ENCODE measurements at places on chromosomes 13 and 19.
A peak's percentile ranks its signal among the peaks of the same experiment; 100 is the strongest.

DNA sequence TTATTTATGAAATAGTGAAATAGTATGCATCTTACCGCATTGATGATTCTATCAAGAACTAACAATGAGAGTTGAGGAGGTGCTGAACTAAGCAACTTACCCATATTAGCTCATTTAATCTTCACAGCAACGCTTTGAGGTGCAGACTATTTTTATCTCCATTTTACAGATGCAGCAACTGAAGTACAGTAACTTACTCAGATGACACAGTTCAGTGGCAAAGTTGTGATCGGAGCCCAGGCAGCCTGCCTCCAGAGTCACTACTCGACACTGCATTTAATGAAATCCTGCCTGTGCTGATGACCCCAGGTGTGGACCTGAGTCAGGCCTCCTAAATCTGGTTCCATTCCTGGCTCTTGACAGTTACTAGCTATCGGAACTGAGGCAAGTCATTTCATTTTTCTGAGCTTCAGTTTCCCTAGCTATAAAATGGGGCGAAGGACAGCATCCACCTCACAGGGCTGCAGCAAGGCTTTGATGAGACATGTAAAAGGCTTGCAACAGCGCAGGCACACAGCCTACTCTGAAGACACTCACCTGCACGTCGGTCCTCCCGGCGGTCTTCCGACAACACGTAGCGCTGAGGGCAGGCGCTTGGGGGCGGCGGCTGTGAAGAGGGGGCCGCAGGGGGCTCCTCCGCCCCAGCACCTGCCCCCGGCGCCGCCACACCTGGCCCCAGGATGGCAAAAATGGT lies 1.5 kb downstream of the MYPOP start:
- DNase-seq: peak; percentile 38

- DNase-seq: no peak
Measured at GRCh38 chr19:13995878-13996765, 10.0 kb downstream of the RFX1 start.

DNA sequence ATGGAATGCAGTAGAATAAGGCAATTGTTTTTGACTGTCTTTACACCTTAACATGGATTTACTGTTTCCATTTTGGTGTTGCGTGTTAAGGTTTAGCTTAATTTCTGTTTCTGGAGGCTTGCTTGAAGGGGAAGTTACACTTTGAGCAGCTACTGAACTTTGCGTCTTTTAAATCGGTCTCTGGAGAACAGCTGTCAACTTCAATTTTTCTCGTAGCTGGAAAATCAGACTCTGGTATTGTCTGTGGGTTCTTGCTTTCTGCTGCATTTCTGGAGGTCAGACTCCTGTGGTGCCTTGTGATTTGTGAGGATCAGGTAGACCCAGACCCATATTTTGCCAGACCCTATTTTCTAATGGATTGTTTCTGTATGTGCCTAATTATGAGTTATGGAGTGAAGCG lies 146.7 kb downstream of the ATP8A2 start:
- no peak for DNase-seq

- peak; percentile 36 for DNase-seq
Measured at GRCh38 chr19:4732680-4733114, 9.1 kb upstream of the DPP9 start.

GRCh38 chr13:97021241-97021640 lies 27.0 kb upstream of the OXGR1 start:
- DNase-seq: no peak

GRCh38 chr19:2865334-2866100 lies 1.6 kb upstream of the ZNF556 start:
- DNase-seq: no peak

- no peak for DNase-seq
Measured at GRCh38 chr13:40589285-40590109, 76.9 kb downstream of the FOXO1 start.

DNA sequence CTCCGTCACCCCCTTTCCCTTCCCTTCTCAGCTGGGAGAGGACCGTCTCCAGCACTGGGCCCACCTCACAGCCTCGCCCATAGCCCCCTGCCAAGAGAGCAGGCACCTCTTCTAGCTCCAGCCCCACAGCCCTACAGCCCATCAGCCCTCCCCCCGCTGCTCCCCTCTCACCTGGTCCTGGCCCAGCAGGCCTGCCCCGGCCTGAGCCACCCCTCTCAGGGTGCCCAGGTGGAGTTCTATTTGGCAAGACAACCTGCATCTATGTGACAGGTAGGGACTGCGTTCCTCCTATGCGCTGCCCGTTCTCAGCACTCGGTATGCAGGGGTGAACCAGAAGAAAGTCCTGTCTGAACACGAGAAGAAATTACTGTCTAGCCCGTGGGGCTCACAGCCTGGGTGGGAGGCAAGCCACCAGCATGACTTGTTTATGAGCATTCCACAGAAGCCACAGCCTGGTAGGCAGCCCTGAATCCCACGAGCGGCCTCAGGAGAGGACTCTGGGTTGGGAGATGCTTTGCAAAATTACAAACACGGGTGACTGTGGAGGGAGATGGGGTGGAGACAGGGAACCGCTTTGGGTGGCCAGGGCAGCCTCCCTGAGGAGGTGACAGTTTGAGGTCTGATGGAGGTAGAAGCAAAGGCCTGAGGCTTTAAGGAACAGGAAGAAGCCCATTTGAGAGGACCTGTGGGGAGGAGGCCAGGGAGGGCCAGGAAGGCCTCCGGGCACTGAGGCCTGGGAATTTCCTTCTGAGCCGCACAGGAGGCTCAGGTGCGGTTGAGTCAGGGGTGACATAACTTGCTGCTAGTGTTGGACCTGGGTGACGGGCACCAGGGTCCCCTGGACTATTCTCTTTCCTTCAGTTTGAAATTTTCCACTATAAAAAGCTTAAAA lies 1.2 kb upstream of the PLEKHF1 start:
- peak; percentile 89 for DNase-seq

DNA sequence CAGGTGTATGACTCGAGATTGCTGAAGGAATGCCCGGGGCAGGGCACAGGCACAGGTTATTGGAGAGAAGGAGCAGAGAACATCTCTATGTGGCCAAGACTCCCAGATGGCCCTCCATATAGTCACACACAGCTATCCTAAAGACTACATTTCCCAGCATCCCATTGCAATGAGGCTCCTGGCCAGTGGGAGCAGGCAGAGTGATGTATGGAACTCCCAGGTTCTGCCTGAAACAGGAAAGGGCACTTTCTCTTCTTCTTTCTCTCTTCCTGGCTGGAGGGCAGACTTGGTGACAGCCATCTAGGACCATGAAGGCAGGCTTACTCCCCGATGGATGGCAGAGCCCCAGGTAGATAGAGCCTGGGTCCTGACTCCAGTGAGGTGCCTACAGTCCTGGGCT lies 13.5 kb downstream of the PPP1R13L start:
- no peak for DNase-seq

DNA sequence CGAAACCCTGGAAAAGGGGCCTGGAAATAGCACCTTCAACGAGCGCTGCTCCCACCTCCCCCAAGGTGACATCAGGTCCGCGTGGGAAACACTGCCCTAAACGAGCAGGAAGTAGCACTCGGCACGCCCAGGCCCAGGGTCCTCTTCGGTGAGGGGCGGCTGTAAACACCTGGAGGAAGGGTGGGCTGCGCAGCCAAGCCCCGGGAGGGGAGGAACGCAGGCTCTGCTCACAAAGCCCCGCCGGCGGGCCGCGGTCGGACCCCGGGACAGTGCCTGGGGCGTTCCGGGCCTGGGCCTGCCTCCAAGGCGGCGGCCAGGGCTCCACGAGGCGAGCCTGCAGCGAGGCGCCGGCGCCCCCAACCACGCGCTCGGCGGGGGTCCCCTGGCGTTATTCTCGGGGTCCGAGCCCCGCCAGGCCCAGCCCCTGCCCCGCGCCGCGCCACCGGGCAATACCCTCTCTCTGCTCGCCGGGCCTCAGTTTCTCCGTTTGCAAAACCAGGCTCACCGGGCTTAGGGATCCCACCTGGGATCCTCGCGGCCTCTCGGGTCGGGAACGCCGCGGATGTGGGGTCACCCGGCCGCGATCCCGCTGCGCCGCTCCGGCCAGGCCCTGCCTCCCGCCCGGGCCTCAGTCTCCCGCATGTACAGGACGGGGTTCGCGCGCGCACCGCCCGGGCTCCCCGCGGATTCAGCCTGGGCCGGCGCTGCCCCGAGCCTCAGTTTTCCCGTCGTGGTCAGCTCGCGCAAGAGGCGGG lies 630 bp downstream of the RNF126 start:
- DNase-seq: no peak

DNA sequence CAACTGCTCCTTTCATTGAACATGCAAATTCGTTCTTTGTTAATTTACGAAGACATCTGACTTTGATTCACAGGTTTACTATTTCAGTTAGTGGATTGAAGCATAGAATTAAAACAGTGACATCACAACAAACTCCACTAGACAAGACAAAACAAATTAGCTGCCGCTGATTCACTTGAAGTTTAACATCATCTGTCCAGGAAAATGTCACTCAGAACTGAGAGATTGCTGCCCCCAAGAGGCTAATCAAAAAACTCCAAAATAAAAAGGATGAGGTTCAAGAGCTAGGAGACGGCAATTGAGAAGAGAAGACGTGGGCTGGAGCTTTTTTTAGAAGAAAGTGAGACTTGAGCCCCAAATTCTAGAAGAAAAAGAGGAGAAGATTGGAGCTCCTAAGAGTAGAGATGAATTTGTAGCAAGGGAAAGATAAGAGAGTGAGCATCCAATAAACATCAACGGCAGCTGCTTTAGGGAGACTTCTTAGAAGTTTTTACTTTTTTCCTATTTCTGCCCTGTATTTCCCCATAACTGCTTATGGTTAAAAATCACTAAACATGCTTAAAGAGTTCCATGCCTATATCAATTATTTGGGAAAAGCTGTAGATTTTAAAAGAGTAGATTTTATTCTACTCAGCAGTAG lies 40.8 kb upstream of the TPP2 start:
- no peak for DNase-seq

DNA sequence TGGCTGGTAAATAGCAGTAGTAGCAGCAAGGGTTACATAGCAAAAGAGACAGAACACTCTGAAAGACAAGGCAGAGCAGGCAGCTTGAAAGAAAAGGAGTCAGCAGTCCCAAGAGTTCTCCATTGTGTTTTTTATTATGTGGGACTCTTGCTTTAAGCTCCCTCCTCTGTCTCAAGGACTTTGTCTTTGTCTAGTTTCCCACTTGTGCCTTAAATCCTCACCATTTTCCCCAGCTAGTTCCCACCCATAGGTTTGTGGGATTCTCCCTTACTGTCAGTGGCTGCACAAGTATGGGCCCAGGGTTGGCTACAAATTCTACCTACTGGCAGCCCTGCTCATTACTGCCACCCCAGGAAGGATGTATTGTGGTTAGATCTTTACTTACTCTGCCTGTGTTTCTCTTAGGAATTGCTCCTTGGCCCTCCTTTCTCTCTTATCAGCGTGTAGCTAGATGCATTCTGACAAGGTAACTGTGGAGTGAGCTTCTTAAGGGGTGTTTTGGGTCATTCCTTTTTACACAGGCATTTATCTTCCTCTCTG lies 413.4 kb upstream of the PCDH9 start:
- DNase-seq: no peak

DNA sequence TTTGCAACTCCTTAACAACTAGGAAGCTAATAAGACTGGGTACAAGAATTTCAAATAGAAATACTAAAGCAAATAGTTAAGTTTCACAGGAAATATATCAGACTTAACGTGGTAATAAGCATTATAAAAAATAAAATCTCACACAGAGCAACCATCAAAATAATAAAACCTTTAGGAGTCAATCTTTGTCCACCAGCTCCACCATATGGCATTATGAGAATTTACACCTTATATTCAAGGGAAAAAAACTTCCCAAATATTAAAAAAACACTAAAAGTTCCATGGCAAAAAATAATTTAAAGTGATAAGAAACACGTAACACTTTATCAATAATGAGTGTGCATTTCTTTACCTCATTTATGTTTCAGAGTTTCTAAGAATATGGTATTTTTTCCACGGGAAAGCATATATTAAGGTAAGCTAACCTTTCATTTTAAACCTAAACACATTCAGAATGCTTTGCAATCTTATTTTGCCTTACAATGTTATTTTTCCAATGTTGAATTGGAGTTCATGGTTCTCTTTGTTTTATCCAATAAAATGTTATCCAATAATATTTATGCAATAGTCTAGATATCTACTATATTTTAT lies 423.2 kb upstream of the SGCG start:
- no peak for DNase-seq

DNA sequence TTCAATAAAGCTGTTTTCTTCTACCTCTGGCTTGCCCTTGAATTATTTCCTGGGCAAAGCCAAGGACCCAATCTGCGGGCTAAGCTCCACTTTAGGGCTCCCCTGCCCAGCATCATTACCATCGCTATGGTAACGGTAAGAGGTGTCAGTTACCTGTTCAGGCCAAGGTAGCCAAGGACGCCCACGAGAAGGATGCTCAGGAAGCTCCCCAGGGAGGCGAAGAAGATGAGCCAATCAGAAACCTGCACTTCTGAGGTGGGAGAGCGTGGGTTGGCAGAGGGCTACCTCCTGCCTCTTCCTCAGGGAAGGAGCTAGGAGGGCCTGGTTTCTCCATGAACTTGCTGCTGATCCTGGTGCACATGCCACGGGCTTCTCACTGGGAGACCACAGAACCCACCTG lies 24.7 kb downstream of the IL12RB1 start:
- DNase-seq: no peak

DNA sequence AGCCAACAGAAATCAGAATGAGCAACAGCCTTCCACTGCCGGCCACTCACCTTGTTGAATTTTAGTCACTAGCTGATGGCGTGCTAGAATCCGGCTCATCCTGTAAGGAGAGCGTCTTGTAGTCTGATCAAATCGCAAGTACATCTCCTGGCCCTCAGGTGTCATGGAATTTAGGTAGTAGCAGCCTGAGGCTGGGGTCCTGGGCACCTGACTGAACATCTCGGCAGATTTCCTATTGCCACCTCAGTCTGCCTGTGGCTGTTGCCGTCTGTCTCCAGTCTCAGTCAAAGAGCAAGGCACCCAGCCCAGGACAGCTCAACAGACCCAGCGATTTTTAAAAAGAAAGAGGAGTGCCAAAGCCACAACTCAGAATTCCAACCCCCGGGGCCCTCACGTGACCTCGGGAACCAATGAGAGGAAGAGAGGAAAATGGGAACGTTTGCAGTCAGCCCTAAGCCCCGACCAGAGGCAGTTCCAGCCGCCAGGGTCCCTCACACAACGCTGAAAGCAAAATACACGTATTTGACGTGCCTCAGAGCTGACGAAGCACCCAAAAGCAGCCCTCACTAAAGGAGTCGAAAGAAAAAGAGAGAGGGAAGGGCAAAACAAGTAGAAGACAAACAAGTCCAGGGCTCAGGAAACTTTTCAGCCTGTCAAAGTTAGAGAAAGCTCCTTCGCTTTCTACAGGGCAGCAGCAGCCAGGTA lies at the start of gene STARD13:
Gene STARD13, minus strand, starts transcription at position 336 of the 705 bp plus-strand sequence. Its CDS starts 117 bp downstream, at position 219.
- DNase-seq: peak; percentile 98

GRCh38 chr13:101942038-101942437 lies 459.8 kb downstream of the FGF14 start:
- peak; percentile 61 for DNase-seq

All from trophoblast cell (in vitro differentiated cells and primary cell).